ENCODE measurements at places on chromosomes 6 and 20.

DNA sequence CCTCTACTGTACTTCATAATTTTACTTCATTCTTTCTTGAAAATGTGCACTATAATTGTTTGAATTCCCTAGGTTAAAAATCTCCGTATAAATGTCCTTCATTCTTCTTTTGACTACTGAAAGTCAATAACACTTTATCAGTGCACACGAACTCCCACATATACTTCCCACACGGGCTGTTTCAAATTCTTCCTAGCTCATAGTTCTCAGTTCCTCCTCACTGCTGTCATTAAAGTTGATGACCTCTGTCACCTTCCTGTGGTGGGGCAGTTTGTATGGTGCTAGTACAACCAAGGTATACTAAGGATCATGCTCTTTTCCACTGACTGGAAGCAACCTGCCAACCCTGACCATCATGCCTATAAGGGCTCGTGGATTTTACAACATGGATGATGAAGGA lies 40.0 kb upstream of the CD2AP start:
- DNase-seq: no peak

- DNase-seq: peak; percentile 59
Measured at GRCh38 chr20:20837574-20838021, 125.2 kb upstream of the RALGAPA2 start.

- peak; percentile 38 for DNase-seq
Measured at GRCh38 chr20:62321521-62321948, 18.7 kb downstream of the ADRM1 start.

GRCh38 chr20:60055740-60056139 lies 97.5 kb downstream of the CDH26 start:
- DNase-seq: peak; percentile 64

DNA sequence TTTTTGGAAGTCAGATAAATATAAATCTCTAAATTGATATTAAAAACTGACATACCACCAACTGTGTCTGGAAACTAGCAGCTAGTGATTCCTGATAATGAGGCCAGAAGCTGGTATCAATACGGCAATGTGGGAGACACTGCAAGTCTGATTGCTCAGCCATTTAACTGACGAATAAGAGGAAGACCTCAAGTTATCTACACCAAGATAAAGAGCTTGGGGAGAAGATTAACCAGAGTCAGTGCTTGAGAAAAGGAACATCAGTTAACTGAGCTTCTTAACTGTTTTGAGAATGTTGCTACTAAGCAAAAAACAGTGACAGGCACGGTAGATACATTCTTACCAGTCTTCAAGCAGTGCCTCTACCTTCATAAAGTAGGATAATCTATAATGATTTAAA lies 140.4 kb upstream of the TENT5A start:
- no peak for DNase-seq

DNA sequence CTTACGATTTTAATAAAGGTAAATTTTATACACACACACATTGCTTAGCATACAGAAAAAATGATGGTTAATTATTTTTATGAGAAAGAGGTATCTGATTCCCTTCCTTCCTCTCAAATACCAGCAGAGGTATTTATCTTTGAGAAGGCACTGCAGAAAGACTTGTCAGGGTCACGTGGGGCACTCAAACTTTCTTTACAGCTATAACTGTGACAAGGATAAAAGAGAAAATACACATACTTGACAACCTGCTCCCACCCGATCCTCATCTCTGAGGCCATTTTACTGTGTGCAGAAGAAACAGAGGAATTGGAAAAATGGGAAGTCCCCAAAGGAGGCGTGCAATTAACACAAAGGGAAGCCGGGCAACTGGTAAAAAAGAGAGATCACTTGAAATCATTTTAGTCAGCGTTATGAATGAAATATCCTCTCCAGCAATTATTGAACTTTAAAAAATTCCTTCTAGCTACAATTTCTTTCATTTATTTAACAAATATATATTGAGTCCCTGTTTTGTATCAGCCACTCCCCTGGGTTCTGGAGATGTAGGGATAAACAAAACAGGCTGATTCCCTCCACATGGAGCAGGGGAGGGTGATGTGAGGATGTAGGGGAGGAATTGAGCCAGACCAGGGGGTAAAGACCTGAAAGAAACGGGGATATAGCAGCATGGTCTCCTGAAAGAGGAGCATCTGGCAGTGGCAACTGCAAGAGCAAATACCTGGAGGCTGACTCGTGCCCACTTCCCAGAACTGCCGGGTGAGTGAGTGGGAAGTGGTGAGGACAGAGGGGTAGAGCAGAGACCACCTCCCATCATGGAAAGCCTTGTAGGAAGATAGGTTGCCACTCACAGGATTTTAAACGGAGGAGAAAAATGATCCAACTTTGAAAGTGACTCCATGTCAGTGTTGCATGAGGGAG lies 510.3 kb downstream of the KIF16B start:
- DNase-seq: no peak

- DNase-seq: no peak
Measured at GRCh38 chr6:34412643-34413214, 13.1 kb downstream of the RPS10 start.

Measured in stimulated activated CD4-positive, alpha-beta T cell treated with anti-CD3 and anti-CD28 coated beads, Interleukin-15, amount 100 ng/mL, for 24 hours (primary cell).